IMR-90 (cell line): ENCODE measurements at places on chromosomes 5 and 9. TPM values are rescaled to one million over a fixed set of nuclear protein-coding genes. Genes with fewer than 3 reads are reported as not detected.

GRCh38 chr5:61735531-61735930, 403.5 kb downstream of the ZSWIM6 start:
- no peaks in the 10 kb centered on the region for H3K36me3 ChIP-seq
- no peak for DNase-seq
- H3K4me3 ChIP-seq: no peak overlapping the region
- H3K27me3 ChIP-seq: peaks cover 11% of the 10 kb centered on the region; the same call in 1 of the 2 replicates
- no peak overlapping the region for H3K27ac ChIP-seq

- DNase-seq: no peak
- H3K36me3 ChIP-seq: no peaks in the 10 kb centered on the region
- H3K27ac ChIP-seq: no peak overlapping the region
- H3K4me3 ChIP-seq: no peak overlapping the region
- H3K4me1 ChIP-seq: peaks cover 4% of the 10 kb centered on the region; the same call in 1 of the 2 replicates
- peaks cover 1% of the 10 kb centered on the region for H3K27me3 ChIP-seq
These were observed 612.9 kb downstream of the BNC2 start for GRCh38 chr9:16257604-16258003.

DNA sequence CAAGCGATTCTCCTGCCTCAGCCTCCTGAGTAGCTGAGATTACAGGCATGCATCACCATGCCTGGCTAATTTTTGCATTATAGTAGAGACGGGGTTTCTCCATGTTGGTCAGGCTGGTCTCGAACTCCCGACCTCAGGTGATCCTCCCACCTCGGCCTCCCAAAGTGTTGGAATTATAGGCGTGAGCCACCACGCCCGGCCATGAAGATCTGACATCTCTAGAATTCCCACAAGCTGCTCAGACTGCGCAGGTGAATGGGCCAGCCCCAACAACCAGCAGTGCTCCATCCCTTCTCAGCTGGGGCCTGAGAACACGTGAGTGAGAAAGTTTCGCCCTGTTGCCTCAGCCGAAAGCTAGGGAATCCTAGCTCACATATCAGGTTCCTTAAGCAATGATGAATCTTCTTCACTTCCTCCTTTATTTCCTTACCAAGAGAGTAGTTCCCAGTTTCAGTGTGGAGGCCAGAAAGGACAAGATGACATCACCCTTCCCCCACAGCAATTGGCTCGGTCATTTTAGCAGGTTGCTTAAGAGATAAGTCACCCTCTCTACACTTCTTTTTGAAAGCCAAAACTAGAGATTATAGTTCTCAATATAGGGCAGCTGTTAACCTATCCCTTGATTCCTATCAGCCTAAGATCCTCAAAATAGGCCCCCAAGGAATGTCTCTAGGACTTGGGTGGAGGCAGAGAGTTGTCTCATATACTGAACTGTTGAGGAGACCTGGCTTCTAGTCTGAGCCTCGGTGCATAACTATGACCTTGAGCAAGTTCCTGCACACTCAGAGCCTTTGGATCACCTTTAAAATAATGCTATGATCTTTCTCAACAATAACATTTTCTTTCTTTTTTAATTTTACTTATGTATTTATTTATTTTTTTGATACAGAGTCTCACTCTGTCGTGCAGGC, 23.9 kb upstream of the PPP2CA start:
- peak; percentile 67 for DNase-seq
- no peak overlapping the region for H3K4me3 ChIP-seq
- no peaks in the 10 kb centered on the region for H3K27me3 ChIP-seq

DNA sequence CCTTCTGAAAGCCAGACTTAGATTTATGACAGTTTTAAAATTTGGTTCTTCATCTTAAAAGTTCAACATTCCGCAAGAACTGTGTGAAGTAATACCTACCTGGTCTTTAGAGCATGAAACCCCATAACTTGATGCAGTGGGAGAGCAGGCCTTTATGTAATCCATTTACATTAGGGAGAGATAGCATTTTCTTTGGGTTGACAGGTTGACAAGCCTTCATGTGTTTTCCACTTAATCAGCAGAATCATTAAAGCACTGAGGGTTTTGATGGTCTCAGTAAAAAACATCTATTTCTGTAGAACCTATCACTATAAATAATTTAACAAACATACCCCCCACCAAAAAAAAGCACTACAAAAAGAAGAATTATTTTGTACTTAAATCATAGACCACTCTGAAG, 121.6 kb upstream of the KIF2A start:
- H3K4me1 ChIP-seq: no peaks in the 10 kb centered on the region
- no peaks in the 10 kb centered on the region for H3K36me3 ChIP-seq

DNA sequence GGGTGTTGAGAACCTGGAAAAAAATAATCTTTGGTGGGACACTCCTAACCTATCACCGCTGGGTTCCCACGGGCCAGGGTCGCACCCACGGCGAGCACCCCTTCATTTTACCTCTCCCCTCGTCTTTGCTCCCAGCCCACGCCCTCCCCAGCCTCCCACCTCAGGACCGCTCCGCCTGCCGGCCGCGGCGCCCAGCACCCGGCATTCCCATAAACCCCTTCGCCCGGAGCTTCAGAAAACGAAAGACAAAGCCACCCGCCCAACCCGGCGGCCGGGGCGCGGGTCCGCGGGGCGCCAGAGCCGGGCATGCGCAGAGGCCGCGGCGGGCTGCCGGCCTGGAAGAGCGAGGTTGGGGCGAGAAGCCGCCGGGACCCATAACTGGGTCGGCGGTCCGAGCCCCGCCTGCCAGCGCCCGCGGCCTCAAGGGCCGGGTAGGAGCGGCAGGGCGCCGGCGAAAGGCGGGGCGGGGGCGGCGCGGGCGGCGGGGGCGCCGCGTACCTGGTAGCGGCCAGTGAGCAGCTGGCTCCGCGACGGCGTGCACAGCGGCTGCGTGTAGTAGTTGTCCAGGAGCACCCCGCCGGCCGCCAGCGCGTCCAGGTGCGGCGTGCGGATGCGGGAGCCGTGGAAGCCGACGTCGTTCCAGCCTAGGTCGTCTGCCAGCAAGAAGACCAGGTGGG, 533 bp downstream of the ARSB start:
- H3K4me3 ChIP-seq: peak overlapping the region; percentile 72
- peaks cover 7% of the 10 kb centered on the region for H3K4me1 ChIP-seq
- peak; percentile 77 for DNase-seq
- peak overlapping the region; percentile 79 for H3K27ac ChIP-seq
- H3K36me3 ChIP-seq: no peaks in the 10 kb centered on the region

DNA sequence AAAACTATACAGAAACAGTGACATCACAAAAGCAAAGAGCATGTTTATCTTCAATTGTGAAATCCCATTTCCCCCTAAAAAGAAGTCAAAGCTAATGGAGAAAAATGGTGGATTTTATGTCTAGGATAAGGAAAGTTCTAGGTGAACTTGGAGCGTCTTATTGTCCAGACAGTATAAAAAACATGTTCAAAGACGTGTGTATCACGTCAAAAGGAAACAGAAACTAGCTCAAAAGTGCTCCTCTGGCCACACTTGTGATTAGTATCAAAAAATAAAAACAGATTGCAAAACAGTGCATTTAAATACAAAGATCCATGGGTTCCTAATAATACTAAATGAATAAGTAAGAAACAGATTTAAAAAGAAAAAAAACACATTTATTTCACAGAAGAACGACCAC, 568.9 kb downstream of the ANXA1 start:
- no peaks in the 10 kb centered on the region for H3K4me1 ChIP-seq
- DNase-seq: no peak
- H3K27me3 ChIP-seq: no peaks in the 10 kb centered on the region
- no peak overlapping the region for H3K4me3 ChIP-seq

GRCh38 chr5:58462154-58462553, 2.3 kb upstream of the PLK2 start:
- peak overlapping the region; percentile 38; the same call in 1 of the 2 replicates for H3K27ac ChIP-seq
- no peak overlapping the region for H3K4me3 ChIP-seq
- peaks cover 18% of the 10 kb centered on the region for H3K36me3 ChIP-seq
- no peak for DNase-seq

DNA sequence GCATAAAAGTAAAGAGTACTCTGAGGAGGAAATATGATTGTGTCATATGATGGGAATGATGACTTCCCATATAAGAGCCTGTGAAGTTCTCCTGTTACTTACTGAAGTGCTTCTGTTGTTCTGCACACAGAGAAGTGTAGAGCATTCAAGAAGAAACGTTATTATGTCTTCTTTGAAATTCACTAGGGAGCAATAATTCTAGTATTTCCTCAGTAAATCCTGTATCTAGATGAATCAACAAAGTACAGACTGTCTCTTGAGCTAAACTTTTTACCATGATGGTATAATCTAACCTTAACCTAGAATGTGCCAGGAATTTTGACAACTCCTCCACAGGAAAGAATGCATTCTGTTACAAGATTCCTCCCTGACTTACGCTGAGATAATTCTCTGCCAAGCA, 18.9 kb upstream of the GHR start:
- H3K4me1 ChIP-seq: no peaks in the 10 kb centered on the region
- no peak for DNase-seq
- H3K27ac ChIP-seq: no peak overlapping the region

The SH2D3C gene
- polyA plus RNA-seq: 0.22 and 0.24 TPM in 2 replicates

The HTR1A gene
- polyA plus RNA-seq: not detected in 2 replicates

The ICE1 gene
- 7.4 and 9.0 TPM in 2 replicates for polyA plus RNA-seq

The C9 gene
- not detected in 2 replicates for polyA plus RNA-seq

The MEGF9 gene
- polyA plus RNA-seq: 3.0 and 3.4 TPM in 2 replicates
